H7 (cell line): ENCODE measurements at places on chromosomes 1 and 21. TPM values are rescaled to one million over a fixed set of nuclear protein-coding genes. Genes with fewer than 3 reads are reported as not detected.

SYT2 gene
- total RNA-seq: 2.8 and 3.6 TPM in 2 replicates

DNA sequence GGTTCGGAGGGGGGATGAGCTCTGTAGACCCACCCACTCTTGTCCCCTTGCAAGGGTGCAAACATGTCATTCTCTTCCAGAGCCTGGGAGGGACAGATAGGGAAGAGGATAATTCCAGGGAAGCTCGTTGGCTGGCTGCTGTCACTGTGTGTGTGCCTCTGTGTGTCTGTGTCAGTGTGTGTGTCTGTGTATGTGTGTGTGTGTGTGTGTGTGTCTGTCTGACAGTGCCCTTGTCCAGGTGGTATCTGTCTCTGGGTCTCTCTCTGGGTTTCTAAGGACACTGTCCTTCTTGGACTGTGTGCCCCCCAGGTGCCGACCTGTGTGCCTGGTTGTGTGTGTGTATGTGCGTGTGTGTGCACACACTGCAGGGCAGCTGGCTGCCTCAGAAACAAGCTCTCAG, 90.5 kb downstream of the ACTL8 start:
- no peak for DNase-seq

DNA sequence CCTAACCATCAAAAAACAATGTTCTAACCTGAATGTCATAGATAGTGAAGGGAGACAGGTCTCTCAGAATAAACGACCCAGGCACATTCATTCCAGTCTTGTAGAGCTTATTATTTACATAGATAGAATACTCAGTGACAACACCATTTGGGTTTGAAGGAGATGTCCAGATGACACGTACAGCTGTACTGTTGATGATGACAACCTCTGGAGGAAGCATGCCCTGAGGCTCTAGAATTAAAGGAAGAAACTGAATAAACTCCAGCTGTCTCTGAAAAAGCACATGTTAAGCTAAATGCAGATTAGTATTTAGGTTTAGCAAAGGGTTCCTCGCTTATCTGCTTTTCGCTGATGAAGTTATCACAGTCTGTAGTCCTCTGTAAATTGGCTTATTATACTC, 277.2 kb downstream of the KCTD3 start:
- no peak for DNase-seq

DNA sequence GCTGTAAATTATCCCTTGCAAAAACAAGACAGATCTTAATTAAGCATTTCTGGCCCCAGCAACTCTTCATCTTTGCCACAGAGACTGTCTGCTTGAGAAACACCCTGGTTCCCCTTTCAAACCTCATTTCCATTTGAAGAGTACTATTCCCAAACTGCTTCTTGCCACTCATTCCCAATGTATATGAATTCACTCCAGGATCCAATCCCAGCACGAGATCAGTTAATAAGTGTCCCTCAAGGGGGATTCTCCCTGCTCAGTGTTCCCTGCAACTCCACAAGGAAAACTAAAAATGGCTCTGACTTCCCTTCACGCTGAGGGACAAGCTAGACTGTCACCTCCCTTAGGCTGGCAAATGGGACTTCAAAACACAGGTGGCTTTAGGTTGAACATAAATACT, 173.2 kb downstream of the SIPA1L2 start:
- peak; percentile 41 for DNase-seq

DNA sequence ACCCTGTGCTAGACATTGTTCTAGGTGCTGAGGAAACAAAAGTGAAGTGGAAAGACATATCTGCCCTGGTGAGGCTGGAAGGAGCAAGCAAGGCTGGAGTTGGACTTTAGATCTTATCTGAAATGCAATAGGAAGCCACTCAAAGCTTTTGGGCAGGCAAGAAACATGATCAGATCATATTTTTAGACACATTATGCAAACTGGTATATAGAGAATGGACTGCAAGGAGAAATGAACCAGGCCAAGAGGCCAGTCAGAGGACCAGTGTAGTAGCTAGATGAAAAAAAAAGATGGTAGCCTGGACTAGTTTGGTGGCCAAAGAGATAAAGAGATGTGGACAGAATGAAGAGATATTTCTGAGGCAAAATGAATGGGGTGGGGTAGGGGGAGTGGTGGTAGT, 46.3 kb downstream of the CCN1 start:
- no peak for DNase-seq

- DNase-seq: no peak
Measured at GRCh38 chr1:61472876-61473275, 252.1 kb downstream of the TM2D1 start.
